M059J (cell line): ENCODE measurements at places on chromosomes 16 and 17.

- DNase-seq, result no peak
Measured at GRCh38 chr17:1038459-1039122, 41.7 kb downstream of the TIMM22 start.

GRCh38 chr17:8894202-8894671, 26.8 kb upstream of the PIK3R6 start:
- no peak for DNase-seq

GRCh38 chr16:49497466-49497865, 123.9 kb downstream of the C16orf78 start:
- no peak for DNase-seq

DNA sequence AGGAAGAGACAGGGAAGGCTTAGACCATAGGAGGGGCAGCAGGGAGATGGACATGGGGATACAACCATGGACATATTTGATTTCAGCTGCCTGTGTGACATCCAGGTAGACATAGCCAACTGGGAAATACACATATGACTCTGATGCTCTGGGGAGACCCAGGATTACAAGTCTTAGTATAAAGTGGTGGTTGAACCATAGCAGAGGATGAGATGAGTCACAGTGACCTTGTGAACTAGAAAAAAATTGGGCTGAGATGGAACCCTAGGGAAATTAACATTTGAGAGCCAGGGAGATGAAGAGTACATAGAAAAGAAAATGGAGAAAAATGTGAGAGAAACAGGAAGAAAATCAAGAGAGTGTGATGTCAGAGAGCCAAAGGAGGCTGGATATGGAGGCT, 10.2 kb downstream of the MARCHF10 start:
- DNase-seq, result peak; percentile 71

GRCh38 chr17:59521465-59522126, 43.8 kb upstream of the DHX40 start:
- DNase-seq, result peak; percentile 58

DNA sequence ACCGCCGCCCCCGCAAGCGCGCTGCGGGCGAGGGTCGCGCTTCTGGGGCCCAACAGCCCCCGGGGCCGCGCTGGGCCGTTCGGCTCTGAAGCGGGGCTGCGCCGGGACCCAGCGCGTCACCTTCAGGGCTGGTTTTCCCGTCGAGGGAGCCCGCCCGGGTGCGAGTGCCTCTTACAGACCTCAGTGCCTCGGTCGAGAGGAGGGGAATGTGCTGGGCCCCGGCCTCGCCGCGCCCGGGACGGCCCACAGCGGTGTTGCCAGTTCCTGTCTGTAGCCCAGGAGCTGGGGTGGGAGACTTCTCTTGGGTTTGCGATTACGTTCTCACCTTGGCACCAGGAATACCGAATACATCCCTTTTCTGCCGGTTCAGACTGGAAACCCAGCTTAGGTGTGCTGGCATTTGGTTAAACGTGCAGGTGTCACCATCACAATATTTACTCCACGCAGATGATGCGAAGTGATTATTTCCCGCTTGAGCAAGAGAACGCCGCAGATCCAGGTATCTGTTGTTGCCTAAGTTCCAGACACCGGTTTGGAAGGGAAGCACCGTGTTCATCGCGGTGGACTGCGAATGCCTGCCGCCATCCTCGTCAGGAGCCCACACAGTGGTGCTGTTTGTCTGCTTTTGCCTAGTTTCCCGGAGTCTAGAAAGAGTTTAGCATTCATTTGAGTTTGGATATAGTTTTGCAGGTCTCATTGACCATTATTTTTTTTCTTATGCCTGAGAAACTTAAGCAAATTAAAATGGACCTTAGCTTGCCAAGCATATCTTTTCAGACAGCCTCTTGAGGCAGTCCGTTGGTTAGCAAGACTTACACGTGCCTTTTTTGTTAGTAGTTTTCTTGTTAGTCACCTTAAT, 914 bp downstream of the MAP1LC3B start:
- DNase-seq, result peak; percentile 56

- no peak for DNase-seq
Measured at GRCh38 chr16:68037841-68038597, 14.9 kb downstream of the DUS2 start.

- peak; percentile 59 for DNase-seq
Measured at GRCh38 chr17:58667934-58668597, 23.8 kb downstream of the TEX14 start.

DNA sequence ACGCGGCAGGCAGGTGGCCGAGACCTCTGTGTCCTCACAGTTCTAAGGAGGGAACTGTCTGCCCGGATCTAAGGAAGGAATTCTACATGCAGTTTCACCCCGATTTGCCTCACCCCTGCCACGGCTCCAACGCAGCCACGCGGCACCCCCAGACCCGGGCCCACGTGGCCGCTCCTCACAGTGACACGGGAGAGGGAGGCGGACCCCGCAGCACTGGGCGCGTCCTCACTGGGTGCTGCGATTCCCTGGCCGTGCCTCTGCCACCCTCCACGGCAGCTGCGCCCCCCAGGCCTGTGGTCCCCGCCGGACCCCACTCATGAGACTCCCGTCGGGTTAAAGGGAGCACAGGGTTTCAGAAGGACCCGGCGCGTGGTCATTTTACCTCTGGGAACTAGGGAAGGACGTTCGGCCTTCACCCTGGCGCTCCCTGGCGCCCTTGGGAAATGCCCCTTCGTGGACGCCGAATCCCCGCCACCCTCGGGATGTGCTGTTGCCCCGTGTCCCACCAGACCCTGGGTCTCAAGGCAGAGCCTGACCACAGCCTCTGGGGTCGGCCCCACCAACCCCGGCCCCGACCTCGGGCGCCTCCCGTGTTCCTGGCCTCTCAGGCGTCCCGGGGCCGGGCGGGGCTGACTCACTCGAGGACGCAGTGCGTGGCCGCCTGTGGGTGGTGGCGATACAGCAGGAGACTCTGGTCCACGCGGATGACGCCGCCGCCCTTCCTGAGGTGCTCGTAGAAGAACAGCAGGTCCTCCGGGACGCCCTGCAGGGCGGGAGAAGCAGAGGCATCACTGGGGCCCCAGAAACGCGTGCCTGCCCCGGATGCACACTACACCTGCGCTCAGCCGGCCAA, 118.8 kb upstream of the METRNL start:
- no peak for DNase-seq

- peak; percentile 96 for DNase-seq
Measured at GRCh38 chr17:50218771-50219315, 17.4 kb upstream of the COL1A1 start.

GRCh38 chr17:82440991-82441627, 9.4 kb downstream of the CYBC1 start:
- no peak for DNase-seq

DNA sequence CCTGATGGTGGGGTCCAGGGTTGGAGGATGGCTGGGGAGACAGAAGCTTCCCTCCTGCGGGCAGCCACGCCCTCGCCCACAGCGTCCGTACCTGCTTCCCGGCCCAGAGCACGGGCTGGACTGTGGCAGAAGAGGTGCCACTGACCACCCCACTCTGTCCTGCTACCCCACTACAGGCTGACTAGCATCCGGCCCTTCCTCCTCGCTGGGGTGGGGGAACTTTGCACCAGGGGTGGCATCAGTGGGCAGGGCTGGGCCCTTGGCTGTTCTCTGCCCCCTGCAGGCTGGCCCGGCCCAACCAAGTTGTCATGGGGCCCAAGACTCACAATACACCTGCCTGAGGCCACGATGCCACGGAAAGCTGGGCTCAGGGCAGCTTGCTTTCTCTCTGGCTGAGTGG, 73.0 kb downstream of the KLHDC4 start:
- no peak for DNase-seq

DNA sequence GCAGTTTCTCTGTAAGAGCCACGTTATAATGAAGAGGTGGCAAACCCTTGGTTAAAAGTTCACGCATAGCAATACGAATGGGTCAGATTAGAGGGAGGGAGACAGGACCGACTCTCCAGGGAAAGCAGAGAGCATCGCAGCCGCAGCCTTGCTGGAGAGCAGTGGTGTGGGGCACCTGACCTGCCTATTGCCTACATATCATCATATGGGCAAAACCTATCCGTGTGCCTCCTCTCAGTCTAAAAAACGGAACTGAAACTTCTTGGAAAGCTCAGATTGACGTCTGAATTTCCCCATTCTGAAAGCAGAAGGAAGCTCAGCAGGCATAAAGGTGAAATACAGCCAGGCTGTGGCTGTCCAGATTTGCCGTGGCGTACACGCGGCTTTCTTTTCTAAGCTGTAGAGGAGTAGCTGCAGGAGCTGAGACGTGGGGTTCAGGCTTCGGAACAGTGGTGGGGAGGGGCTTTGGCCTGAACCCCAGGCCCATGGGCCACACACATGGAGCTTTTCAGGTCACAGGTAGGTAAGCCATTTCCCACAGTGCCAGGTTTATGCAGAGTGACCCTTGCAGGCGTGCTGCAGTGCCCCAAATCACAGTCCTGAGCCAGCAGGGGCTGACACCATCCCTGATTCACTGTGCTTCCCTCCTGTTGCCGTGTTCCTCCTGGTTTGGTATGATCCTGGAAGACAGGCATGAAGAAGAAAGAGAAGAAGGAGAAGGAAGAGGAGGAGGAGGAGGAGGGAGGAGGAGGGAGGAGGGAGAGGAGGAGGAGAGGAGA, 41.6 kb upstream of the TNRC6C start:
- DNase-seq, result no peak

- DNase-seq, result peak; percentile 85
Measured at GRCh38 chr16:24988593-24989338, 26.4 kb downstream of the ARHGAP17 start.

DNA sequence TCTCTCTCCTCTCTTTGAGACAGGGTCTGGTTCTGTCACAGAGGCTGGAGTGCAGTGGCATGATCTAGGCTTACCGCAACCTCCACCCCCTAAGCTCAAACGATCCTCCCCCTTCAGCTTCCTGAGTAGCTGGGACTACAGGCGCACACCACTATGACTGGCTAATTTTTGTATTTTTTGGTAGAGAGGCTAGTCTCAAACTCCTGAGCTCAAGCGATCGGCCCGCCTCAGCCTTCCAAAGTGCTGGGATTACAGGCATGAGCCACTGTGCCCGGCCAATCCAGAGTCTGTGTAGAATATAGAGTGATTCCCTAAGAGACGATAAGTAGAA, 65.8 kb upstream of the RPH3AL start:
- no peak for DNase-seq
